ENCODE measurements at places on chromosomes 3 and 15. TPM values are rescaled to one million over a fixed set of nuclear protein-coding genes. Genes with fewer than 3 reads are reported as not detected.

CATSPER2 gene
- total RNA-seq = 1.4 TPM

GUCA1C gene
- total RNA-seq = not detected

CLSTN2 gene
- 20.1 TPM for total RNA-seq

ZNF660 gene
- not detected for total RNA-seq

SLC2A2 gene
- 4.0 TPM for total RNA-seq

CTDSPL gene
- 56.5 TPM for total RNA-seq

SEMA5B gene
- total RNA-seq = 0.84 TPM

IFT122 gene
- total RNA-seq = 21.9 TPM

MRPL3 gene
- total RNA-seq = 123 TPM

TTLL13 gene
- total RNA-seq = not detected

SPINK8 gene
- total RNA-seq = not detected

- no peak for DNase-seq
Observed at GRCh38 chr15:55552451-55552850, 35.7 kb downstream of the PYGO1 start.

DNA sequence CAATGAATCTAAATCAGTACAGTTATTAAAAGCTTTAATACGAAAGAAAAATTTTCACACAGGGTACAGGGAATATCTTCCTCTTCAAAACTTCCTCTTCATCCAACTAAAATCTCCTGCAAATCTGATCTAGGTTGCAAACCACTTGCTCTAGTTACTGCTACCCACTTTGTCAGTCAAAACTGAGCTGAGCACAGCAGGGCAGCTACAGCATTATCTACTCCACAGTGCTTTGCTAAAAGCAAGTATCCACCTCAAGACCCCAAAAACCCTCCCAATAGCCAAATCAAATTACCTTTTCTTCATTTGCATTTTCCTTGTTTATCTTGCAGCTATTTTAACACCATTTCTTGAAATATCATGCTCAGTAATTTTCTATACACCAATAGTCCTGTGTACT lies 14.7 kb downstream of the ZNF280D start:
- DNase-seq = no peak

DNA sequence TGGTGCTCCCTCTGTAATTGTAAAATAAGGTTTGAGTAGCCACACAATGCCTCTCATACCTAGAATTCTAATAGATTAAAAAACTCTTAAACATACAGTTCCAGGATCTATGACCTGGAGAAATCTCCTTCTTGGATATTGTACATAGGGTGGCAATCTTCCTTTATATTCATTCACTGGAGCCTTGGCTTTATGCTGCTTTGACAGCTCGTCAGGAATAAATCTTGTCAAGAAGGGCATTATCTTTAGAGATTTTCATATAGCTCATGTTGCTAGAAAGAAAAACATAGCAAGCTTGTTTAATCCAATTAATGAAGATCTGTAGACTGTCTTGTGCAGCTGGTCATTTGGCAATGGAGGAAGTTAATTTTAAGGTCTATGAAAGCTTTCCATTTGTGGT lies 131.1 kb downstream of the PYDC2 start:
- DNase-seq = no peak

DNA sequence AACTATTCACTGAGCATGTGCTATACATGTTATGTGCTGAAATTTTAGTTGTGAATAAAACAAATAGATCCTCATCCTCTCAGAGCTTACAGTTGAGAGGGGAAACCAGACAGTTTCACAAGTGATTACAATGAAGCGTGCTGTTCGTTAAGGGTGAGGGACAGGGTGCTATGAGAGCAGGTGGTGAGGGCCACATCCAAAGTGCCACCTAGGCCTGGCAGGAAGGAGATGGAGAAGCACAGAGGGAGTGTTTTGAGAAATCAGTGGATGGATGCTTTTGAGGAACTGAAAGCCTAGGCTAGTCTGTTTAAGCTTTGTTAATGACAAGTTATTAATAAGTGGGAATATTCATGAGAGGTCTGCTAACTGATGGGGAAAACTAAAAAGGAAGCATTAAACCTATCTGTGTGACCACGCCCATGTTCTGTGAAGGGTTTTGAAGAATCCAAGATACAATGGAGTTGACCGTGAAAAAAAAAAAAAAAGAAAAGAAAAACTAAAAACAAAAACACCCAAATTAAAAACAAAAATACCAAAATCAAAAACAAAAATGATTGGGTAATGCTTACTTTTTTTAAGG lies 7.3 kb downstream of the MCTP2 start:
- no peak for DNase-seq

- DNase-seq = no peak
Observed at GRCh38 chr3:177710506-177710905, 513.2 kb upstream of the TBL1XR1 start.

- DNase-seq = peak; percentile 11
Observed at GRCh38 chr3:17979252-17979651, 236.8 kb upstream of the TBC1D5 start.

- DNase-seq = peak; percentile 5
Observed at GRCh38 chr15:69610277-69610676, 157.7 kb downstream of the RPLP1 start.

DNA sequence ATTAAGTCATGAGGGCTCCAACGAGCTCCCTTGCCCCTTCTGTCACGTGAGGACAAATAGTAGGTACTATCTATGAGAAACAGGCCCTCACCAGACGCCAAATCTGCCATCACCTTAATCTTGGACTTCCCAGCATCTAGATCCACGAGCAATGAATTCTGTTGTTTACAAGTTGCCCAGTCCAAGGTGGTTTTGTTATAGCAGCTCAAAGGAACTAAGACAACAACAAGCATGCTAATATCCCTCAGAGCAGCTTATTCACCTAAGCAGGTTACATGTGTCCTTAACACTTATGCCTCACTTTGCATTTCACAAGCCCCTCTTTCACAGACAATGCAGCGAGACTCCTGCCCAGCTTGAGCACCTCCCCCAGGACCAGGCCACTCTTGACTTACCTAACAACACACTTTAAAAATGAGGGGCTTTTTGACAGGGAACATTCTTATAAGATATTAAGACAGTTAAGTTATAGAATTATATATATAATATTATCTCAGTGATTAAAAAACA lies 219.5 kb downstream of the PLCH1 start:
- DNase-seq = no peak

DNA sequence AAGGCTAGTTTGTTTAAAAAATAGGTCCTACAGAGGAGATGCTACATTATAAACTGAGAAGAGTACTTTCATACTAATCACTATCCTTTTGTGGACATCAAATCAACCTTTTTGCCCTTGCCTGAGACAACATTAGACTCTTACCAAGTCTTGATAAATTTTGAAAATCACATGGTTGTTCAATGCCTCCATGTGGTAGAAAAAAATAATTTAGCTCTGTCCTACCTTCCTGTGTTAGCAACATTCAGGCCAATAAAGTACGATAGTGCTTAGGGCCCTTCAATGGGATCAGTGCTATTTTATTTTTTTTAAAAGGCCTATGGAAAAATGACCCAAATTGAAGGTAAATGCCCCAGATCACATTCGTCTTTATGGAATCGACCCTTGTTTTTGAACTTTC lies 5.0 kb upstream of the UBE2E1 start:
- no peak for DNase-seq

DNA sequence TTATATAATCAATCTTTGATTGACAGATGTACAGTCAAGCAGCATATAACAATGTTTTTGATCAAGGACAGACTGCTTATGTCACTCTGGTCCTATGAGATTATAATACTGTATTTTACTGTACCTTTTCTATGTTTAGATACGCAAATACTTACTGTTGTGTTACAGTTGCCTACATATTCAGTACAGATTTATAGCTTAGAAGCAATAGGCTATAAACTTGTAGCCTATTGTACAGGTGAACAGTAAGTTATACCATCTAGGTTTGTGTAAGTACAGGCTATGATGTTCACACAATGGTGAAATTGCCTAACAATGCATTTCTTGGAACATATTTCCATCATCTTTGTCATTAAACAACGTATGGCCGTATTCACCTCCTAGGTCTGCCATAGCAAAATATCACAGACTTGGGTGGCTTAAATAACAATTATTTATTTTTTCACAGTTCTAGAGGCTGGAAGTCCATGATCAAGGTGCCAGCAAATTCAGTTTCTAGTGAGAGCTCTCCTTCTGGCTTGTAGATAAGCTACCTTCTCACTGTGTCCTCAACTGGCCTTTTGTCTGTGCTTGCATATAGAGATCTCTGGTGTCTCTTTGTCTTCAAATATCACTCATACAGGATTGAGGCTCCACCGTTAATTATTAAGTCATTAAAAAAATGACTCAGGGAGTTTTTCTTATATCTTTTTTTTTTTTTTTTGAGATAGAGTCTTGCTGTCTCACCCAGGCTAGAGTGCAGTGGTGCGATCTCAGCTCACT lies 89.1 kb downstream of the EBLN2 start:
- no peak for DNase-seq

- no peak for DNase-seq
Observed at GRCh38 chr3:138195481-138195880, 8.4 kb downstream of the ARMC8 start.

DNA sequence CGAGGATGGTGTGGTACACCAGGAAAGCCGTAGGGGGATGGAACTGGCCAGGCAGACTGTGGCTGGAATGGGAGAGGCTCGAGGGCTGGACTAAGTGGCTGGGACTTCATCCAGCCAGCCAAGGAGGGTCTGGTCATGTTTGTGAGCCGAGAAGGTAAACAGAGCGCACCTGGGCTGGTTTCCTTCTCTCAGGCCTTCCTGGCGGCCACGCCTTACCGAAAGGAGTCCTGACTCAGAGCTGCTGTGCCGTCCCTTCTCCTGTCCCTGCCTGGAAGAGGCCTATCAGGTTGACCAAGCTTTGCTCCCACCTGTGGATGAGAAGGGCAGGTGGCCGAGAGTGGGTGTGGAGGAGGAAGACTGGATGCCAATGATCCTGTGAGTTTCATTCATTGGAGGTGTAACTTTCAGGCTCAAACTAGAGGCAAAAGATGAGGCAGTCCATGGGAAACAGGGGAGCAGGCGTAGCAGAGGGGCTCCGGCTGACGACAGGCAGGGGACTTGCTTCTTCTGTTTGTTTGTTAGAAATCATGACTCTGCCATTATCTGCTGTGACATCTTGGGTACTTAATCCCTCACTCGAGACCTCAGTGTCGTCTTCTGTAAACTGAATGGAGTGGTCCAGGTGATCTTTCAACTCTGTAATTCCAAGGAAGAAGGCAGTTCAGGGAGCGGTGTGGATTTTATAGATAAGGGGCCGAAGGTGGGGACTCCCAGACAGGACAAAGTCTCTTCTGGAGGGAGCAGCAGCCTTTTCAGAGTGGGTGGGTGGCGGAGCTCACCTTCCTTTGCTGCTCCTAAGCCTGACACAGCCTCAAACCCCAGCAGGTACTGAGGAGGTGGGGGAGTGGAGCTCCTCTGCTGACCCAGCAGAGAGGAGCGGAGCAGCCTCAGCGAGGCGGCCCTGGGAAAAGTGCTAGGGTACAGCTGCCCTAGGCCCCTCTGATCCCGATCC lies 71.8 kb upstream of the GATM start:
- DNase-seq = peak; percentile 78

DNA sequence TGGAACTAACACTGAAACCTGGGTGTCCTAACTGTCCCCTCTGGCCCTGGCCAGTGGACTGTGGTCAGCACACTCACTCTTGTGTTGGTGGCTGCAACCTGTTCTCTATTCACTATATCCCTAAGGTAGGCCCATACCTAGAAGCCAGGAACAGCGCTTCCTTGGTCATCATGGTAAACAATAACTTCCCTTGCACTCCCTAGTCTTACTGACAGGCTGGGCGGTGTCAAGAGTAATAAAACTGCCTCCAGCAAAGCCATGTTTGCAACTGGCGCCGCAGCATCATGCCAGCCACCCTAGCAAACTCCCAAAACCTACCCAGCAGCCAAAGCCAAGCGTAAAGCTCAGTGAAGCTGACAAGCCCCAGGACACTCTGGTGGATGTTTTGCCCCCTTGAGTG lies 63.1 kb upstream of the TSEN2 start:
- no peak for DNase-seq

DNA sequence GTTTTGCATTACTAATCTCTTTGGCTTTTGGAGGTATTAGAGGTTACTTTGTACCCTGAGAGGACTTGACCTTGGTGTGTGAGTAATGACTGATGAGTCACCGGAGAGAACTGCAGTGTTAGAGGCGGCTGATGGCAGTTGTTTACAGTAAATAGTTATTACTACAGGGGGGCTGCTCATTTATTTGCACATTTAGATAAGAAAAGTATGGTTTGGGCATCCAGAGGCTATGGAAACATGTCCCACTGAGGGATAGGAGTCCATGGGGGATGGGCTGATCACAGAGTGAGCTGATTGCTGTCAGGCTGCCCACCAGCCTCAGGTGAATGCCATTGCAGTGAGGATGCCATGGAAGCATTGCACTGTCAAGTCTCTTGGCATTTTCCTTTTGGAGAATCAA lies 17.3 kb upstream of the STAC start:
- DNase-seq = no peak

DNA sequence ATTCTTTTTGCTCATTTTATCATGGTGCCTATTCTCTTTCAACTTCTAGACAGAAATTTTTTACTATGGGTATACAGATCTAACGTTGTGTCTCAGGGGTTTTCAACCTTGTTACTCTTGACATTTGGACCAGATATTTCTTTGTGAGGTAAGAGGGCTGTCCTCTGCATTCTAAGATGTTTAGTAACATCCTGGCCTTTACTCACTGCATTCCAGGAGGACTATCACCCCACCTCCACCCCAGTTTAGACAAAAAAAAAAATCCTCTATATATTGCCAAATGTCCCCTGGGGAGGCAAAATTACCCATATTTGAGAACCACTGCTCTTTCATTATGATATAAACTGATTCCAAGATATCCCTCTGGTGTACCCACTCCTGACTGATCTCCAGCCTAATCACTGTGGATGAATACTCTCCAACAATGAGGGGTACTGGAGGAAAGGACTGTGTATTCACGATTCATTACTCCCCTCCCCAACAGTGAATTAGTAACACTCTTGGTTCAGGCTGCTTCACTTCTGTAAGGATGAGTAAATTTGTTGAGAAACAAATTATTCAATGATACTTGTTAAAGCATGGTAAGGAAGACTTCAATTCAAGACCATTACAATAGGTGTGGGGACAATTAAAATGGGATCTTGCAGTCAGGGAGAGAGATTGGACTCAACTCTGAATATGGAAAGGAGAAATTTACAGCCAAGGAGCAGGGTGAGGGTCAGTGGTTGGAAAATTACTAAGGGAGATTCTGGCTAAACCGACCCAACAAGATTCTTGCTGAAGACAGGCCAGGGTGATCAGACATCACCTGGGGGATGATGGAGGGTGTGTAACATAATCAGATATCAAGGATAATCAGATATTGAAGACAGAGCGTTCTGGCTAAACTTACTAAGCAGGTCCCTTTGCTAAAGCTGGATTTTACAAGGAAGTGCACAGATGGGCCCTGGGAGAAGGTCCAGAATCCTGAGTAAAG lies 123.8 kb upstream of the DAZL start:
- DNase-seq = no peak

- no peak for DNase-seq
Observed at GRCh38 chr3:18743761-18744160, 318.6 kb upstream of the SATB1 start.

DNA sequence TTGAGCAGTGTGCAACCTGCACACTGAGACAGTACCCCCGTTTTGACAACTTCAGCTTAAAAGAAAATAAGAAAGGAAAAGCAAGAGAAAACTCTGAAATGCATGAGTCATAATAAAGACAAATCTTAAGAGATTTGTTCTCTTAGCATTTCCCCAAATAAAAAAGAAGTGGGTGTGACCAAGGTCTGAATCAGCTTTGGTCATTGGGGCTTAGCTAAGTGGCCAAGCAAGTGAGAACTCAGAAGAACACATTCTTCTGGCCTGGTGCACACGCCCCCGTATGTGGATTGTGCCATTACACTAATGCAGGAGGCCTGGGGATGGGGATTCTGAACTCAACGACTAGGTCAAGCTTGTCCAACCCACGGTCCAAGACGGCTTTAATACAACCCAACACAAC lies 56.9 kb upstream of the PDZRN3 start:
- no peak for DNase-seq

- DNase-seq = no peak
Observed at GRCh38 chr15:88246081-88246480, 10.5 kb downstream of the NTRK3 start.
